ENCODE measurements at places on chromosomes 1 and 21. TPM values are rescaled to one million over a fixed set of nuclear protein-coding genes. Genes with fewer than 3 reads are reported as not detected.

Gene ST6GALNAC3
- 15.3 TPM for total RNA-seq

Gene FCGR3B
- total RNA-seq, result 1.1 TPM

Gene PALMD
- 5.8 TPM for total RNA-seq

Gene PRDM16
- total RNA-seq, result 15.6 TPM

Gene LCE2D
- not detected for total RNA-seq

Gene S100A8
- 47.1 TPM for total RNA-seq

Gene WDR64
- not detected for total RNA-seq

Gene OR2T11
- 0.56 TPM for total RNA-seq

Gene KANK4
- 2.4 TPM for total RNA-seq

Gene OR2T3
- not detected for total RNA-seq

Gene C4BPA
- total RNA-seq, result not detected

Gene TSPAN2
- 2.4 TPM for total RNA-seq

Data from dorsolateral prefrontal cortex (tissue), 122 donors.